Activated CD4-positive, alpha-beta memory T cell treated with anti-CD3 and anti-CD28 coated beads, Interleukin-2, amount 10 ng/mL, durations not matched to agents 7 days and 5 days (primary cell): ENCODE measurements at places on chromosomes 4 and X. TPM values are rescaled to one million over a fixed set of nuclear protein-coding genes. Genes with fewer than 3 reads are reported as not detected.

Gene FGB
- total RNA-seq: not detected

Gene HSFX1
- 0.50 TPM for total RNA-seq

Gene FAM47A
- total RNA-seq: not detected

Gene DGKK
- not detected for total RNA-seq

Gene SPANXA2
- total RNA-seq: not detected

Gene CYBB
- total RNA-seq: not detected

Gene SNCA
- 12.2 TPM for total RNA-seq

Gene MAGEC3
- not detected for total RNA-seq

Gene GPR78
- 0.08 TPM for total RNA-seq

Gene SPANXB1
- not detected for total RNA-seq

Gene IL2
- total RNA-seq: 2.1 TPM

Gene SYTL5
- total RNA-seq: not detected

Gene TDO2
- total RNA-seq: not detected

Gene TRIM60
- not detected for total RNA-seq

Gene MAGEB2
- total RNA-seq: not detected

Gene SLC30A9
- total RNA-seq: 33.2 TPM

Gene CXCL9
- total RNA-seq: not detected

Gene SPANXD
- total RNA-seq: not detected

Gene PABPC4L
- not detected for total RNA-seq

Gene TCEAL7
- total RNA-seq: not detected

Gene FOXP3
- total RNA-seq: 18.4 TPM

Gene KLHL8
- total RNA-seq: 9.8 TPM

Gene TKTL2
- not detected for total RNA-seq

Gene MCF2
- 0.25 TPM for total RNA-seq

Gene SLC25A5
- total RNA-seq: 403 TPM

Gene IL2RG
- 633 TPM for total RNA-seq

Gene SORBS2
- total RNA-seq: not detected

Gene SPANXN3
- total RNA-seq: not detected

Gene CSN1S1
- not detected for total RNA-seq

Gene TCEAL6
- total RNA-seq: not detected

Gene ADH4
- total RNA-seq: not detected

Gene NXF2
- not detected for total RNA-seq

Gene GPRASP1
- 1.6 TPM for total RNA-seq

Gene PRDM8
- total RNA-seq: 18.9 TPM

Gene OTUD6A
- total RNA-seq: not detected

Gene MUC7
- total RNA-seq: not detected

Gene FANCB
- 9.3 TPM for total RNA-seq

Gene RBM47
- total RNA-seq: 2.1 TPM
